ENCODE measurements at places on chromosomes 16 and 17. TPM values are rescaled to one million over a fixed set of nuclear protein-coding genes. Genes with fewer than 3 reads are reported as not detected.

SALL1 gene
- not detected for total RNA-seq

KRTAP4-6 gene
- not detected for total RNA-seq

DNA sequence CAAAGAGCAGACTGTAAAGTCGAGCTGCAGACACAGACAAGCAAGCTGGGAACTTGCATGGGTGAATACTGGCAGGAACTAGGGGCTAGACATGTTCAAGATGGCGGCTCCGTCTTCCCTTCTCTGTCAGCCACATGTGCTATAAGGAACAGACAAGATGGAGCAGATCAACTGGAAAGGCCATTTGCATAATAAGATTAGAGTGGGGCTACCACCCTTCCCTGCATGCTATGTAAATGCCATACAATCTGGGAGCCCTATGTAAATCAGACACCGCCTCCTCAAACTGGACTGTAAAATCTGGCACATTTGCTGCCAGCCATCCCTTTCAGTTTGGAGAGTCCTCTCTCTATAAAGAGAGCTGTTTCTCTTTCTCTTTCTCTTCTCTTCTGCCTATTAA, 640.1 kb upstream of the CDH8 start:
- no peak for DNase-seq

PIK3R6 gene
- 2.7 TPM for total RNA-seq

- DNase-seq, result no peak
Measured at GRCh38 chr16:86471896-86472295, 38.4 kb upstream of the FOXF1 start.

GRCh38 chr17:20228410-20228809, 219.3 kb downstream of the SPECC1 start:
- DNase-seq, result no peak

- no peak for DNase-seq
Measured at GRCh38 chr16:17342031-17342430, 128.7 kb downstream of the XYLT1 start.

PPP1R27 gene
- not detected for total RNA-seq

GNAO1 gene
- total RNA-seq, result 1.8 TPM

DNA sequence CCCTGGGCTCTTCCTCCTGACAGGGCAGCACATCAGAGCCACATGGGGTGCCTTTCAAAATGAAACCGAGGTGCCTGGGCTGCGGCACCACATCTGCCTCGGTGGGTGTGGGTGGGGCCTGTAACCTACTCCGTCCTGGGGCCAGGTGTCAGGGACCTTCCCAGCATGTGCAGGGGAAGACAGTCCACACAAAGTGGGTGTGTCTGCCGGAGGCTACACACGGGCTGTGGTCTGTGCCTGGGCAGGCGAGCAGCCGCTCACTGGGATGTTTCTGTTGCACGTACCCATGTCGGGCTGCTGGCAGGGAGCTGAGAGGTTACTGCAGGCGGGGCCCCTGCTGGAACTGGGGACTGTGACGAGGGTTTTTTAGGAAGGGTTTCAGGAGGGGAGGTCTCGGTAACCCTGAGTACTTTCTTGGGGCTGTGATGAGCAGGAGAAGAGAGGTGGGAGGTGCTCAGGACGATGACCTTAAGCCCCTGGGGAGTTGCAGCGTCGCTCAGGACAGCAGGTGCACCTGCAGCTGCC, 351.2 kb downstream of the SEC14L1 start:
- DNase-seq, result peak; percentile 54

DNA sequence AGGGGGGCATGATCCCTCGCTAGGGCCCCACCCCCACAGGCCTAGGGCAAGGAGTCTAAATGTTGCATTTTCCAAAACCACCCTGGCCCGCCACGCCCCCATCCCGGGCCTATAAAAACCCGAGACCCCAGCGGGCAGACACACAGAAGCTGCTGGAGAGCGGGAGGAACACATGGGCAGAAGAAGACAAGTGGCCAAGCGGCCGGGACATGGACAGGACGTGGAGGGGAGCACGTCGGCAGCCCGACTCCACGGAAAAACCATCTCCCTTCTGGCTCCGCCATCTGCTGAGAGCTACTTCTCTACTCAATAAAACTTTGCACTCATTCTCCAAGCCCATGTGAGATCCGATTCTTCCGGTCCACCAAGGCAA, 34.1 kb upstream of the ENPP7 start:
- no peak for DNase-seq

GRCh38 chr17:79603771-79604170, 7.1 kb downstream of the RBFOX3 start:
- no peak for DNase-seq

- peak; percentile 81 for DNase-seq
Measured at GRCh38 chr16:48542020-48542473, 67.9 kb downstream of the N4BP1 start.

CLEC18C gene
- total RNA-seq, result not detected

DNA sequence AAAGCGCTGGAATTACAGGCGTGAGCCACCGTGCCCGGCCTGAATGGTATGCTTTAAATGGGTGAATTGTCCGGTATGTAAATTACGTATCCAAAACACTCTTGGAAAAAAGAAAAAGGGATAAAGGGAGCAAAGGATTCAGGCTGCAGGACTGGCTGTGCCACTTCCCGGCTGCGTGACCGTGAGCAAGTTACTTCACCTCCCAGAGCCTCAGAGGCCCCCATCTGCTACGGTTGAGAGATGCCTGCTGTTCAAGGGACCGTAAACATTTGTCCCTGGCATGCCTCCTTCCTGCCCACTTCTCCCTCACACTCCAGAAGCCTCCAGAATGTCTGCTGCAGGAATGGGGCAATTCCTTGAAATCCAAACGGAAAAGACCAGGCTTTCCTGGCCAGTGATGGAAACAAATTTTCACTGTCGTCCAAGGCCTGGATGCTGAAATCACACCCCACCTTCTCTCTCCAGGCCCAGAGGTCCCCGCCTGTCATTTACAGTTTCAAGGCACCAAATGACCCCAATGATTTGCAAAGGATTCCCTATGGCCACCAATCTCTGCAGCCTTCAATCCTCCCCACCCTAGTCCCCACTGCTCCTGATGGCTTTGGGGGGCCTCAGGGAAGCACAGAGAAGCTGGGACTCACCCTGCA, 22.9 kb upstream of the LITAF start:
- DNase-seq, result no peak

IST1 gene
- total RNA-seq, result 184 TPM

NPB gene
- 0.55 TPM for total RNA-seq

DNA sequence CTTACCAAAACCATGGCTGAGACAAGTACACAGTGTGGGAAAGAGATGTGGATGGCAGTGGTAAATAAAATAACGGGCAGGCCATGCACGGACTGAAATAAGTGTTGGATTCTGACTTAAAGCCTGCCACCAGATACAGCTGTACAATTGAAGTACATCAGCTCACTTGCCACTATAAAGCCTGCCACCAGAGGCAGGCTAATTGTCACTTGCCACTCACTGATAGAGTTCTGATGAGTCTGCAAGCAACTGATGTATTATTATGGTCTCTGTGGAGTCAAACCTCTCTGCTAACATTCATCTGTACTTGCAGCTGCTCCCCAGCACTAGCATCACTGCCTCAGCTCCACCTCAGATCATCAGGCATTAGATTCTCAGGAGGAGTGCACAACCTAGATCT, 93.0 kb downstream of the CYTH1 start:
- DNase-seq, result no peak

DNA sequence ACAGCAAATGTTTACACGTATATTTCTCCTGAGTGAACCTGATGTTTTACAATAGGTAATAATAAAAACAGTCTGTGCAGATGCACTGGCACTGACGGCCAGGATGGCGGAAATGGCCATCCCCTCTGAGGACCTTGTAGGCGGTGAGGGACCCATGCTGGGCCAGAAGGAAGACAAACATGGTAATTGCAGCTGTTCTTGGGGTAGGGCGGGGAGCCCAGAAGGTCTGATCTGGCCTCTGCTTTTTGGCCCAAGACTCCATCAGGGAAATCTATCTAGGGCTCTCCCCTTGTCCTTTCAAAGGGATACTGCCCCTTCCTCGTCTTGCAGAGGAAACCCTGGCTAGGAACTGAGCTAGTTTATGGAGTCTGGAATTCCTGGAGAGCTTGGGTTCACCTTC, 7.4 kb upstream of the LGALS9 start:
- DNase-seq, result no peak

DNA sequence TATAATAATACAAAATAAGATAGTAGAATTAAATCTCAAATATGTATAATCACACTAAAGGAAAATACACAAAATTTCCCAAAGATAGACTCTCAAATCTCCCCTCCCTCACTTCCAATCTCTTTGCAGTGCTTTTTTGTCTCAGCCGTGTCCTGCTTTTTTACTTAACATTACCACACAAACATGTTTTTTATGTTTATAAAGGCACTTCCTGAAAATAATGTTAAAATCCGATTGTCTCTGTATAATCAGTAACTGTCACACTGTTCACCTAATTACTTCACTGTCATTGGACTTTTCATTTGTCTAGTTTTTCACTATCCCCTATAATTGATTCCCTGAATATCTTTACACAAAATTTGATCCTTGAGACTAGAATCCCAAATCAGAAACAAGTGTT, 38.2 kb upstream of the ALDH3A2 start:
- no peak for DNase-seq

- no peak for DNase-seq
Measured at GRCh38 chr16:24748242-24748641, 18.8 kb downstream of the TNRC6A start.

Data from upper lobe of right lung (tissue), 1 donor.